ENCODE measurements at places on chromosomes 2 and 18.

- peaks cover 15% of the 10 kb centered on the region for H3K36me3 ChIP-seq
- H3K27me3 ChIP-seq = peaks cover 3% of the 10 kb centered on the region
- no peak overlapping the region for H3K27ac ChIP-seq
- H3K4me3 ChIP-seq = no peak overlapping the region
Measured at GRCh38 chr2:43018179-43019024, 208.0 kb downstream of the ZFP36L2 start.

- no peak for DNase-seq
- H3K4me3 ChIP-seq = no peak overlapping the region
- H3K27me3 ChIP-seq = no peaks in the 10 kb centered on the region
- no peaks in the 10 kb centered on the region for H3K36me3 ChIP-seq
Measured at GRCh38 chr2:109372171-109372568, 241.6 kb downstream of the SEPTIN10 start.

- H3K27me3 ChIP-seq = no peaks in the 10 kb centered on the region
- no peak overlapping the region for H3K27ac ChIP-seq
Measured at GRCh38 chr2:212766921-212767320, 228.3 kb upstream of the ERBB4 start.

GRCh38 chr2:145815933-145816332 is 1296.0 kb upstream of the ZEB2 start:
- no peak overlapping the region for H3K4me3 ChIP-seq
- no peaks in the 10 kb centered on the region for H3K27me3 ChIP-seq
- H3K27ac ChIP-seq = no peak overlapping the region

DNA sequence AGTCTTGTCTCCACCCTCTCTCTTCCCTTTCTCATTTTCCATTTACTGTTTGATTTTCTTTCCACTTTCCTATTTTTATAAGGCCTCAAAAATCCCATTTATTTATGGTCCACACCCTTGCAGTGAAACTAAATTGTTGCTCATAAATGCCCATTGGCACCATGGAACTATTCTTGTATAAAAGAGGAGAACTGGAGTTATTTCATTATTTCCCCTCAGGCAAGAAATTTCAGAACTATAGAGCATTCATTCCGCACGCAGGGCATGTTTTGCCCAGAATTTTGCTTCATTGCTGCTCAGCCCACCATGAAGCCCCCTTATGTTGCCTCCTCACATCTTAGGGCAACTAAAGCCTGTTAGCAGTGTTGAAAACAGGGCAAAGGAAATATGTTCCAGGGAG is 113.7 kb upstream of the MMADHC start:
- H3K4me3 ChIP-seq = no peak overlapping the region
- H3K27me3 ChIP-seq = no peaks in the 10 kb centered on the region
- H3K4me1 ChIP-seq = peaks cover 13% of the 10 kb centered on the region
- no peak for DNase-seq
- no peak overlapping the region for H3K27ac ChIP-seq

DNA sequence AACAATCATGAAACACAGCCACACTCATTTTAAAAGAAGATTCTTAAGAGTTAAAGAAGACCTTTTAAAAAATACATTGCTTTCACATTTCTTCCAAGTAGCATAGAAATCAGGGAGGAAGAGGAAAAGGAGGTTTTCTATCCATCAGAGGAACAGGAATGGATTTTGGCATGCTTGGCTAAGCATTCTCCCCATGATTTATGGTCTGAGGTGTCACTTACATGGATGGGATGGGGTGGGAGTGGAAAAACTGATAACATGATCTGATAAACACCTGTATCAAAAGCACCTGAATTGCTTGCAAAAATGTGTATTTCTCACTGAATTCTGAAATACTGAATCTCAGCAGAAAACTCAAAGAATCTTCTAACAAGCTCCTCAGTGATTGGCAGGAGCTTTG is 265.9 kb downstream of the NRXN1 start:
- H3K4me3 ChIP-seq = no peak overlapping the region
- no peaks in the 10 kb centered on the region for H3K27me3 ChIP-seq
- 0 out of 2 replicates have a peak, but pooled peaks cover 3% of the 10 kb centered on the region for H3K36me3 ChIP-seq
- peaks cover 44% of the 10 kb centered on the region for H3K4me1 ChIP-seq
- no peak overlapping the region for H3K27ac ChIP-seq

GRCh38 chr2:237487496-237487895 is 445 bp downstream of the MLPH start:
- H3K27ac ChIP-seq = no peak overlapping the region
- H3K36me3 ChIP-seq = peaks cover 21% of the 10 kb centered on the region
- no peak for DNase-seq
- peaks cover 72% of the 10 kb centered on the region for H3K27me3 ChIP-seq
- H3K4me3 ChIP-seq = peak overlapping the region; percentile 76

GRCh38 chr18:11293794-11294193 is 144.4 kb upstream of the PIEZO2 start:
- DNase-seq = no peak
- H3K27ac ChIP-seq = no peak overlapping the region
- no peaks in the 10 kb centered on the region for H3K36me3 ChIP-seq
- H3K27me3 ChIP-seq = no peaks in the 10 kb centered on the region
- peaks cover 20% of the 10 kb centered on the region for H3K4me1 ChIP-seq

DNA sequence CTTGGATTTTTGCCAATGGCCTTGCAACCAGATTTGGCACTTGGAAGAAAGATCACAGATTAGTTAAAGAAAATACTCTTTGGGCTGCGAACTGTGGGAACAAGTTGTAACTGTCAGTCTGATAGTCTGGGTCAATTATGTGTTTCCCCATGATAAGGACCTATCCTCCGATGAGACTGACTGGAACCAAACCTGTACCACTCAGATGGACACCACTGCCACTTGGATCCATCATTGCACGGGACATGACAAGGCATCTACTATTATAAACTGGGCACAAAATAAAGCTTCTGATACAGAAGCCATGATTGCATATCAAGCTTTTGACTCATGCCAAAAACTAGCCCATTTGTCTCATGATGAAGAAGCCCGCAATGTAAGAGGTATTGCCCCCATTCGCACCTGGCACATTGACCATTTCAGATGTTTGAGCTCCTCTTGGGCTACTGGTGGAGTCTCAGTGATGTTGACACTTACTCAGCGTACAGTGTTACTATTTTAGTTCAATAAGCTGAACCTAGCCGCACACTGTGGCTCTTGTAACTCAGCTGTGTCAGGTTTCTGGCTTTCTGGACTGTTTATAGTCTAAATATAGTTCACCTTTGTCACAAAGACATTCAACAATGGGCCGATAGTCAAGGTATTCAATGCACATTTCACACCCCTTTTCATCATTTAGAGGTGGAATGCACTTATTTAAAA is 179.8 kb upstream of the RBBP8 start:
- H3K27me3 ChIP-seq = no peaks in the 10 kb centered on the region
- H3K36me3 ChIP-seq = peaks cover 5% of the 10 kb centered on the region
- no peak for DNase-seq
- H3K4me3 ChIP-seq = no peak overlapping the region
- H3K27ac ChIP-seq = no peak overlapping the region
- H3K4me1 ChIP-seq = 0 out of 2 replicates have a peak, but pooled peaks cover 3% of the 10 kb centered on the region

GRCh38 chr18:12031846-12032245 is 50.5 kb downstream of the IMPA2 start:
- H3K4me3 ChIP-seq = no peak overlapping the region
- no peak overlapping the region for H3K27ac ChIP-seq
- DNase-seq = no peak
- peaks cover 3% of the 10 kb centered on the region for H3K4me1 ChIP-seq
- H3K27me3 ChIP-seq = peaks cover 4% of the 10 kb centered on the region

DNA sequence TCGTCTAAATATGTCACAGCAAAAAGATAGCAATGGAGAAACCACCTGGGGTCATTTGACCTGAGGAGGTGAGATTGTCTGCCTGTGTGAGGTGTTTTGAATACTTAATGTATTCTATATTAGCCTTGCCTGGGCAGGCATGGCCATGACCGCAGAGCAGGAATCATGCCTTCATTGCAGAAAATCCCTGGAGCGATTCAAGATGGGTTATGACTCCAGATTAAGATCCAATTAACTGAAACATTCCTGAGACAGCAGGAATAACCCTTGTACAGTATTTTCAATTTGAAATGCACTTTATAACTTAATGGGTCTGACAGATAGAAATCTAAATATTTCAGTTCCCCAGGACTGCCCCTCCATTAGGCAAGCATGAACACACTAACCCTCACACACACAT is 227.3 kb upstream of the RAB6C start:
- no peak overlapping the region for H3K4me3 ChIP-seq
- H3K36me3 ChIP-seq = no peaks in the 10 kb centered on the region
- H3K4me1 ChIP-seq = peaks cover 21% of the 10 kb centered on the region
- no peak for DNase-seq
- H3K27ac ChIP-seq = no peak overlapping the region

- H3K4me1 ChIP-seq = peaks cover 18% of the 10 kb centered on the region
- no peaks in the 10 kb centered on the region for H3K36me3 ChIP-seq
- H3K27ac ChIP-seq = no peak within 1 kb of the TSS
Measured at GRCh38 chr2:190649035-190649797, at the start of gene NAB1. Gene NAB1, plus strand, starts transcription at chr2:190649083. Its CDS starts 10,094 bp downstream, at chr2:190659177.

DNA sequence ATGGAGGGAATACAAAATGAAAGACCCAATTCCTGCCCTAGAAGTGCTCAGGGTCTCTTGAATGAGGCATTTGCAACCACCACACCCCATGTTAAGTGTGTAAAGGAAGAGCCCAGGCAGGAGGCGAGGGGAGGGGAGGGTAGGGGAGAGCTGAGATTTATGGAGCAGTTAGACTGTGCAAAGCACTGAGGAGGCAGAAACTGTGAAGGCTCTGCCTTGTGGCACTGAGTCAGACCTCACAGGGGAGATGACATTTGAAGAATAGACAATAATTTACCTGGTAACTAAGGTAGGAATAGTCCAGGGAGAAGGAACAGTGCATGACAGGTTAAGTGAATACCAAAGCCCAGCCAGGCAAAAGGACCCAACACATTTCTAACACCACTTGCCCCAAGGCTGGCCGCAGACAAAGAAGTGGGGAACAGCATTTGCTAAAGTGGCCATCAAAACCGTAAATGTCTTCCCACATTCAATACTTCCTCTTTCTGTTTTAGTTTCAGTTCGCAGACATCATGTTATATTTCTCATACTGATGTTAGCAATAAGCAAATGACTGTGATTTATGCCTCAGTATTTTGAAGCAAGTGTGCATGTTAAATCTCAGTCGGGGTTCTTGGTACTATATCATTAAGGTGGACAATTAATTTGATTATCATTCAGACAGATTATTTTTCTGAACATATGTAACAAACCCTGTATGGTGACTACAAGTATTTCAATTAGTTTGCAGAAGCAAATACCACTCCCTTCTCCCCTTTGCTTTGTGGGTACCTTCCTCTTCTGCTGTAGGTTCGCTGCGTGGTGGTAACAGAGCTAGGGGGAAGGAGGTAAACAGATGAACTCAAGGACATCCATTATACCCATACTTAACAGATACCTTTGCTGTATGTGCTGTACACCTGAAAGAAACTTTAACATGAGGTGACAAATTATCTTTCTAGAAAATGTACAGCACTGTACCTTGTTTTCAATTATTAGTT is 27.5 kb downstream of the CDH20 start:
- H3K4me1 ChIP-seq = peaks cover 12% of the 10 kb centered on the region
- no peak for DNase-seq
- H3K27me3 ChIP-seq = no peaks in the 10 kb centered on the region
- no peak overlapping the region for H3K4me3 ChIP-seq

- DNase-seq = no peak
- no peak overlapping the region for H3K27ac ChIP-seq
- H3K4me3 ChIP-seq = no peak overlapping the region
- H3K4me1 ChIP-seq = 0 out of 2 replicates have a peak, but pooled peaks cover 8% of the 10 kb centered on the region
- peaks cover 10% of the 10 kb centered on the region for H3K27me3 ChIP-seq
Measured at GRCh38 chr2:101931402-101931801, 60.4 kb upstream of the IL1R2 start.

GRCh38 chr18:49544362-49544761 is 17.5 kb upstream of the LIPG start:
- no peak overlapping the region for H3K4me3 ChIP-seq
- no peak overlapping the region for H3K27ac ChIP-seq
- H3K36me3 ChIP-seq = no peaks in the 10 kb centered on the region
- peaks cover 20% of the 10 kb centered on the region for H3K4me1 ChIP-seq

DNA sequence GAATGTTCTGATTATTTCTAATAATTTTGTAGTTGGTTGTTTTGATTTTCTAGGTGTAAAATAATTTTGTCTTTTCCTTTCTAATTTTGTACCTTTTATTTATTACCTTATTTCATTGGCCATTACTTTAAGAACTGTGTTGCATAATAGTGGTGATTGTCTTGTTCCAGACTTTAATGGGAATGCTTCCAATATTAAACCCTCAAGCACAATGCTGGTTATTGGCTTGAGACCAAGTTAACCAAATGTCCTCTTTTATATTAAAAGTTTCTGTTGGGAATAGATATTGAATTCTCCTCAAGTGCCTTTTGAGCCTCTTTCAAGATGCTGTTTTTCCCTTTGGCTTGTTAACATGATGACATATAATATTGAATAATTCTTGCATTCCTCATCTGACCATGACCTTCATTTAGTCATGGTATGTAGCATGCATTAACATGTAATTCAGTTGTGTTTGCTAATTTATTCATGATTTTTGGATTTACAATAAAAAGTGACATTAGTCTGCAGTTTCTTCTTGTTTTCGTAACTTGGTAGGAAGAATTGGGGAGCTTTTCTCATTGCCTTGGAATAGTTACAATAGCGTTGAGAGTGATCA is 141.7 kb downstream of the DIS3L2 start:
- no peak for DNase-seq
- no peaks in the 10 kb centered on the region for H3K27me3 ChIP-seq
- H3K27ac ChIP-seq = no peak overlapping the region
- peaks cover 9% of the 10 kb centered on the region for H3K4me1 ChIP-seq
- H3K36me3 ChIP-seq = no peaks in the 10 kb centered on the region

GRCh38 chr18:5890331-5891183 is 4.8 kb downstream of the TMEM200C start:
- DNase-seq = peak; percentile 70
- peaks cover 38% of the 10 kb centered on the region for H3K27me3 ChIP-seq
- peaks cover 31% of the 10 kb centered on the region for H3K4me1 ChIP-seq
- H3K36me3 ChIP-seq = no peaks in the 10 kb centered on the region
- peak overlapping the region; percentile 74 for H3K4me3 ChIP-seq

- H3K27me3 ChIP-seq = no peaks in the 10 kb centered on the region
- no peak overlapping the region for H3K27ac ChIP-seq
- DNase-seq = peak; percentile 14
- H3K4me3 ChIP-seq = no peak overlapping the region
Measured at GRCh38 chr2:88355486-88355885, 97.0 kb downstream of the FOXI3 start.

DNA sequence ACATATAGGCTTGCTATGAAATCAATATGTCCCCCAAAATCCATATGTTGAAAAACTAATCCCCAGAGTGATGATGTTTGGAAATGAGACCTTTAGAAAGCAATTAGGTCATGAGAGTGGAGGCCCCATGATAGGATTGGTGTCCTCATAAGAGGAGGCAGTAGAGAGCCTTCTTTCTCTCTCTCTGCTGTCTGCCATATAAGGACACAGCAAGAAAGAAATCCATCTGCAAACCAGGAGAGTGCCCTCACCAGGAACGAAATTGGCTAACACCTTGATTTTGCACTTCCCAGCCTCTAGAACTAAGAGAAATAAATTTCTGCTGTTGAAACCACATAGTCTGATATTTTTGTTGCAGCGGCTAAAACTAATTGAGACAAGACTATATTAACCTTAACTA is 89.5 kb downstream of the NBAS start:
- no peaks in the 10 kb centered on the region for H3K4me1 ChIP-seq
- no peak overlapping the region for H3K27ac ChIP-seq
- H3K27me3 ChIP-seq = no peaks in the 10 kb centered on the region
- no peak overlapping the region for H3K4me3 ChIP-seq
- DNase-seq = no peak
- peaks cover 37% of the 10 kb centered on the region for H3K36me3 ChIP-seq

- H3K27me3 ChIP-seq = no peaks in the 10 kb centered on the region
- peaks cover 9% of the 10 kb centered on the region for H3K4me1 ChIP-seq
- DNase-seq = no peak
- H3K4me3 ChIP-seq = no peak overlapping the region
- no peak overlapping the region for H3K27ac ChIP-seq
Measured at GRCh38 chr18:13379062-13379865, 160.7 kb downstream of the LDLRAD4 start.
